H4 (cell line): ENCODE measurements at places on chromosomes 11 and 22. TPM values are rescaled to one million over a fixed set of nuclear protein-coding genes. Genes with fewer than 3 reads are reported as not detected.

PVALB gene
- not detected in 2 replicates for total RNA-seq

OR52W1 gene
- total RNA-seq: not detected in 2 replicates

GRCh38 chr11:107882095-107882820 lies 23.7 kb upstream of the SLC35F2 start:
- no peak for DNase-seq

DNA sequence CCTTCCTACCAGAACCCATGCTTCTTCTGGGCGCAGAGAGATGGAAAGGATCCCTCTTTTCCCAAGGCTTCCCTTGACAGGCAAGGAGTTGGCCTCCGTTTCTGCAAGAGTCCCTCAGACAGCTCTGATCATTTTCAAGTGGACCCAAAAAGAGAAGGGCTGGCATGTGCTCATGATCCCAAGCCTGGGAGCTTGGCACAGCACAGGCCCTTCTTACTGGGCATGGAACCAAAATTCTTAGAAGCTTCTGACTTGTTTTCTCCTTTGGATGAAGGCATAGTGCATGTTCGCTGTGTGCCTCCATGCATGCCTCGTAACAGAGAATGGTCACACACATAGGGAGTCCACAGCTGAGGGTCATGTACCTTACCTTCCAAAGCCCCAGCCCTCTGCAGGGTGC lies 449.6 kb downstream of the MIAT start:
- DNase-seq: no peak

DNA sequence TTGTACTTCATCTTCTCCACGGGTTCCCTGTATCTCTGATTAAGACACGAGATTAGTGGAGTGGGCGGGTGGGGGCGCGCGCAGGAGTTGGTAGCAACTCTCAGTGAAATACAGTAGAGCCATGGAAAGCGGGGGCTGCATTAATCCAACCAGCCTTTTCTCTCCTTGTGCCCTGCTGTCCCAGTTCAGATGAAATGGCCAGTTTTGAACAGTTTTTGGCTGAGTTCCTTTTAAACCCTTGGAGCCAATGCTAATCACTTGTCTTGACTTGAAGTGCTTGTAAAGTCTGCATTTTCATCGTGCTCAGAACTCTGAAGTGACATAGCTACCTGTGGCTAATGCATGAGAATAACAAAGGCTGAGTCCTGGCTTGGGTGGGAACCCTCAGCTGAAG lies 734 bp upstream of the TMEM123 start:
- no peak for DNase-seq

DNA sequence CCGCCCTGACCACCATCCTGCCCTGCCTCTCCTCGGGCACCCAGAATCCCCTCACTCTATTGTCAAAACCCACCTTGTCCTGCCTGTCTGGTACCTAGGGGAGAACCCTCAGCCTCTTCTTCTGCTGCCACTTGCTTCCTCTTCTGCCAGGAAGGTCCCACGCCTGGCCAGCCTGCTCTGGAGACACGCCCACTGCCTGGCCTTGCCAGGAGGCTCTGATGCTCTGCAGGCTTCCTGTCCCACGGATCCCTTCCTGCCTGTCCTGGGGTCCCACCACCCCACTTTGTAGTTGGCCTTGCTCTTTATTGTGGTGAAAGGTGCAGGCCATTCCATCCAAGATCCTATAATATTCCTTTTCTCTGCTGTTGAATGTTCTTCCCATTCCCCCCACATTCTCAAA lies 63.4 kb downstream of the BMAL1 start:
- no peak for DNase-seq

DNA sequence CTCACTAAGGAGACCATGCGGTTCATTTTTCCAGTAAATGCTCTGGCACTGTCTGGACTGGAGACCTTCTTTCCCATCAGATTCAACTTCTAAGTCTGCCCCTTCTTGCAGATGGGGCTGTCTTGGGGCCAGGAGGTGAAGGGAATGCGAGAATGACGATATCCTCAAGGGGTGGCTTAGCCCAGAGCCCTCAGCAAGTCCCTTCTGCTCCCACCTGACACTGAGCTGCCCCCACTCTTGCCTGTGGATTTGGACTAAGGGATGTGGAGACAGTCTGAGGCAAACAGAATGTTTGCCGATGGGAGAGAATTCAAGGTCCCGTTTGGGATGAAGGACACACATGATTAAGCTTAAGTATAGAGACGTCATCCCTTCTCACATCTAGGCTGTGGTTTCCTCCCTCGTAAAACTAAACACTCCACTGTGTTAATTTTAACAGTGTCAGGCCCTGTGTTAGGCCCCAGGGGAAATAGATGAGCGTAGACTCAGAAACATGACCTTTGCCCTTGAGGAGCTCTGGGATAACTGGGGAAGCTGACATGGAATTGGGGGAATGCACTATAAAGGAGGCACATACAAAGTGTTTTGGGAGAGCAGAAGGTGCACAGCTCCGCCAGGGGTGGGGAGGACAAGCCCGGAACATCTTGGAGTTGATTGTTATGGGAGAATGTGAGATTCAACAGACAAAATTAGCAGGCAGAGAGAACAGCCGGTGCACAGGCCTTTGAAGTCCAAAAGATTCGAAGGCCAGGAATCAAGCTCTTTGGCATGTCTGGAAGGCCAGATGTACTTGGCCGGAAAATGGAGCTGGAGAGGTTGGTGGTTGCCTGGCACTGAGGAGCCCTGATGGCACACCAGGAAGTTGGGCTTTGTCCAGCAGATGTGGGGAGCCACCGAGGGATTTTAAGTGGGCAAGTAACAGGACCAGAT lies 71.6 kb downstream of the ST3GAL4 start:
- no peak for DNase-seq

DNA sequence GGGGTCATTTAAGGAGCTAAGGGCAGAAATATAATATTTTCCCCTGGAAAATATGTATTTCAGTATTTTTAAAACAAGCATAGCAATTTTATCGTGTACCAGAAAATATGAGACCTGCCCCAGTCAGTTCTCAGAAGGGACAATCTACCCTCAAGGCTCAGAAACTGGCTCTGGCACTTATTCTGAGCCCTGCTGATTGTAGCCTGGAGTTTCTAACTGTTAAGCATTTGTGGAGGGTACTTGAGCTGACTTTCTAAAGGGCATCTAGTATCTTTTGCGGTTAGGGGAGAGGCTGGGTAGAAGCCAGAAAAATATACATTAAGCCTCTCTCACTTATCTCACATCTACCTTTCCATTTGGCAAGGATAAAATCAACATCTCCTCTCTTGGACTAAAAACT lies 71.3 kb upstream of the FSHB start:
- no peak for DNase-seq

DNA sequence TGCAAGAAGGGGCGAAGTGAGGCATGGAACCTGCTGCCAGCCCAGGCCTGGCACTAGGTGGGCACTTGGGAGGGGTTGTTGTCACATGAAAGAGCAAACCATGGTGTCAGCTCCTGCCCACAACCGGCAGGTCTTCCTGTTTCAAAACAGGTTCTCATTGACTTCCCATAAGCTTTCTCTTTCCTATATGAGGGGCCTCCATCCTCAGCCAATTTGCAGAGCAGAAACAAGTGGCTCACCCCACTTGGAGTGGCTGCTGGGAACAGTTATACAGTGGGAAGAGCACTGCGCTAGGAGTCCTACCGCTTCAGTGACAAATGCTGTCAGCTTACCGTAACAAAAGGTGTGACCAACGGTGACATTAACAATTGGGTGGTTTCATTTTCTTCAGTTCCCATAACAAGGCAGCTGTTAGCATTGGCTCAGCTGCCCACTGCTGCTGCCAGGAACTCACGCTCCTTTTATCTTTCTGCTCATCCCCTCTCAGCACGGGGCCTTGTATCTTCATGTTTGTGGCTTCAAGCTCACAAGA lies 10.2 kb upstream of the SSTR3 start:
- DNase-seq: no peak

DNA sequence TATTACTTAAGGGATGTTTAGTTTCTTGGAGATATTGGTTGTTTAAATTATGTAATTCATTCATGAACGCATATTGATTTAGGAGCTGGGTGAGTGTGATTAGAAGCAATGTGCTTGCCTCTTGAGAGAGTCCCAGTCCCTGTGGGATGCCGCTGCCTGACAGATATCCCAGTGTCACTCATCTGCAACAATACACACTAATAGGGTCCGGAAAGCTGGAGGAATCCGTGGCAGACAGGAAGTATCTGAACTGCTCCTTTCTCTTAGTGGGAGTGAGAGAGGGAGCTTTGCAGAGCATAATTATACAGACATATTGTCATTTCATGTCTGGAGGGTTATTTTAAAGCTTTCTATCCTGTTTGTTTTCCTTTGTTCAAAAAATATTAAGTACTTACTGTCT lies 17.4 kb downstream of the AMOTL1 start:
- no peak for DNase-seq

DNA sequence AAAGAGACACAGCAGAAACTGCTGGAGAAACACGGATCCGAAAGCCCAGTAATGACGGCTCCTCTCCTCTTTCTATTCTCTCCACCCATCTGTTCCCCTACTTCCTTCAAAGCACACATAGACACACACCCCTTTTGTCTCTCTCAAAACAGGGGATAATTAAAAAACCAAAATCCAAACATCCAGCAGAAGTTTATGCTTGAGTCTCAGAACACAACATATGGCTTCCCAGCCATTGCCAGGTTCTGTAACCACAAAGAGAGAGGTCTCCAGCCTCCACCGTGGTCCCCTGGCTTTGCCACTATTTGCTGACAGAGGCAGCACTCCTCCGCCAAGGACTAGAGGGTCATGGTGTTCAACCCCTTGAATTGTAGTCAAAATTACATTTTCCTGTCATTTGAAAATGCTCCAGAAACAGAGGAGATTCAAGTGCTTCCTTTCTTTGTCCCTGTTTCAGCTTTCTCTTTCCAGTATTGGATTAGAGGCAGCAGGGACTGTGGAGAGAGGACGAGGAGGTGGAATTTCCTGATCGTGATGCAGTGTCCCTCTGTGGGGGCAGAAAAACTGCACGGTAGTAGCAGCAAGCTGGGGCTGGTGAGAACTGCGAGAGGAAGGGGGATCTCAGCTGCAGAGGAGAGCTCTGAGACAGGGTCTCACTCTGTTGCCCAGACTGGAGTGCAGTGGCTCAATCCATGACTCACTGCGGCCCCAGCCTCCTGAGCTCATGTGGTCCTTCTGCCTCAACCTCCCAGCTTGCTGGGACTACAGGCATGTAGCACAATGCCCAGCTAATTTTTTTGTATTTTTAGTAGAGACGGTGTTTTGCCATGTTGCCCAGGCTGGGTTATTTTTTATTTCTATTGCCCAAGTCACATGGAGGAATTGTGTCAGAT lies 60.3 kb downstream of the UBASH3B start:
- no peak for DNase-seq

DNA sequence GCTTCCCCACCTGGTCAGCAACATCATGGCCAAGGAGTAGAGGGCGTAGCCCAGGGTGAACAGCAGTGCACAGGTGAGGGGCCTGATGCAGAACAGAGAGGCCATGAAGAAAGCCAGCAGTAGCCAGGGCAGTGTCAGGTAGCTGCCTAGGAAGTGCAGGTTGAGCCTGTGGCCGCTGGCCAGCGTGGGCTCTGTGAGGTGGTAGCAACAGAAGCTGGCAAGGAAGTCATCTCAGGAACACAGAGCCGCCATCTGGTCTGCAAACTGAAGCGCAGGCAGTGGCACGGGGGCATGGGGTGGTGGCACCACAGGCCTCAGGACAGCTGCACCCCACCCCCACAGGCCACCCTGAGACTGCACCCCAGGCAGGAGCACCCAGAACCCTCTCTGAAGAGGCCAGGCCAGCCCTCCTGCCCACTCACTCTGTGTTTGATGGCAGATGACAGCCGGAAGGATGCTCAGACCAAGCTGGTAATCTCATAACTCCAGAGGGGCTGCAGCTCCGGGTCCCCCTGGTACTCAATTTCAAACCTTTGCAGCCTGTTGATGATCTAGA lies 95.3 kb downstream of the MED15 start:
- no peak for DNase-seq
